NCI-H1417 treated with DMSO at 0.1 percent for 48 hours (cell line): ENCODE measurements at places on chromosomes 16 and 17.

DNA sequence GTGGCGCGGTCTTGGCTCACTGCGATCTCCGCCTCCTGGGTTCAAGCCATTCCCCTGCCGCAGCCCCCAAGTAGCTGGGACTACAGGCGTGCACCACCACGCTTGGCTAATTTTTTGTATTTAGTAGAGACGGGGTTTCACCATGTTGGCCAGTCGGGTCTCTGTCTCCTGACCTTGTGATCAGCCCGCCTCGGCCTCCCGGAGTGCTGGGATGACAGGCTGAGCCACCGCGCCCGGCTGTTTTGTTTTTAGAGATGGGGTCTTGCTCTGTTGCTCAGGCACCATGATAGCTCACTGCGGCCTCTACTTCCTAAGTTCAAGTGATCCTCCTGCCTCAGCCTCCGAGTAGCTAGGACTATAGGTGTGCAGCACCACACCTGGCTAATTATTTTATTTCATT lies 27.2 kb downstream of the ZNF750 start:
- no peak for DNase-seq

DNA sequence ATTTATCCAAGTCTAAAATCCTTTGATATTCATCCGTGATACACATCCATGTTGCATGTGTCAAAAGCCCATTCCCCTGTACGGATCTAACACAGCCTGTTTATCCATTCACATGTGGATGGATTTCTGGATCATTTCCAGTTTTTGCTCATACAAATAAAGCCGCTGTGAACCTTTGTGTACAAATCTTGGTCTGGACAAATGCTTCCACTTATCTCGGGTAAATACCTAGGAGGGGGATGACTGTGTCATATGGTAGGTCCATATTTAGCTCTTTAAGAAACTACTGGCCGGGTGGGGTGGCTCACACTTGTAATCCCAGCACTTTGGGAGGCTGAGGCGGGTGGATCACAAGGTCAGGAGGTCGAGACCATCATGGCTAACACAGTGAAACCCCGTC lies 6.3 kb upstream of the TBCD start:
- DNase-seq: no peak

- no peak for DNase-seq
Observed at GRCh38 chr16:89167425-89167941, 4.1 kb upstream of the CDH15 start.

- DNase-seq: no peak
Observed at GRCh38 chr16:66097751-66098150, 268.7 kb upstream of the CDH5 start.

- no peak for DNase-seq
Observed at GRCh38 chr17:21351366-21352065, 24.6 kb upstream of the KCNJ12 start.

DNA sequence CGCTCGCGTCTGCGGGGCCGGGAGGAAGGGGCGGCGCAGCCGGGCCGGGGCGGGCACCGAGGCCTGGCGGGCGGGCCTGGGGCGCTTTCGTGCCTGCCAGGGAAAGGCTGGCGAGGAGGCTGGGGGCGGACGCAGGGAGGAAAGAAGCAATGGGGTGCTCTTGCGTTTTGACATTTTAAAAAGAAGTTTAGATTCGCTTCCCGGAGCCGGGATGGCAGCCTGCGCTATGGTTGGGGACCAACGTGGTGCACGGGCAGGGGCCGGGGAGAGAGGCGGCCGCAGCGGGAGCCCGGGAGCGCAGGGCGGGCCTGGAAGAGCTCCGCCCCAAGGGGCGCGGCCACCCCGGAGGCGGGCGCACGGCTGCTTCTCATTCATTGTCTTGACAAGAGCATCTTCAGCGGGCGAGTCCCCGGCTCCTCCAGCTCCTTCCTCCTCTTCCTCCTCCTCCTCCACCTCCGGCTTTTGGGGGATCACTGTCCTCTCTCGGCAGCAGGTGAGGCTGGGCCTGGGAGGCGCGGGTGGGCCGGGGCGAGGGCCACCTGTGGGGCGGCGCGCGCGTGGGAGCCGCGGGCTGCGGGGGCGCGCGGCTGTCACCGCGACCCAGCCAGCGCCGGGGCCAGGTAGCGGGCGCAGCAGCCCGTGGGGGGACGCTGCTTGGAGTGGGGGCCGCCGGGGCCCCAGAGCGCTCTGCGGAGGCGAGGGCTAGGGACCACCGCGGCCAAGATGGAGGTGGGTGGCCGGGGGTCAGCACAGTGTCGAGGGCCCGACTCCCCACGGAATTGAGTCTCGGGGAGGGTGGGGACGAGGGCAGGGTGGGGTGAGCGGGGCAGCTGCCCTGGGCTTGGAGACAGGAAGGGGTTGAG lies at the start of gene CORO1A:
TSS of gene CORO1A (plus strand) at position 370 of the 863 bp plus-strand sequence. CDS start 1,608 bp downstream, outside the sequence.
- no peak for DNase-seq

- no peak for DNase-seq
Observed at GRCh38 chr17:36913132-36913531, 24.1 kb upstream of the LHX1 start.

GRCh38 chr17:47987240-47987835 lies 16.4 kb downstream of the CDK5RAP3 start:
- DNase-seq: peak; percentile 73

DNA sequence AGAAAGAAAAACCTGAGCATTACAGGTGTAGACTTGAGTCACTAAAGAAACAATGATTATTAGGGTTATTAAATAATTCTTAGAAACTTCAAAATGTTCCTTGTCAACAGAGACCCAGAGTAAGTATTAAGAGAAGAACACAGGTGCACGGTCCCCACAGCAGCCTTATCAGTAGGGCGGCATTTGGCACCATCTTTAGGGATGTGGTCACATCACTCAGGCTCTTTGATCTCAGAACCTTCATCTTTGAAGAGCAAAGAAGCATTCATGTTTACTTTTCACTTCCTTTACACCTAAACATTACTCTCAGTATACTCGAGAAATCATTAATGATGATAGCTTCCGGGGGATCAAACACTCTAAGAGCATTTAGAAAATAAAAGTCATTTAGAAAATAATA lies 928.7 kb downstream of the KCNJ2 start:
- DNase-seq: no peak

DNA sequence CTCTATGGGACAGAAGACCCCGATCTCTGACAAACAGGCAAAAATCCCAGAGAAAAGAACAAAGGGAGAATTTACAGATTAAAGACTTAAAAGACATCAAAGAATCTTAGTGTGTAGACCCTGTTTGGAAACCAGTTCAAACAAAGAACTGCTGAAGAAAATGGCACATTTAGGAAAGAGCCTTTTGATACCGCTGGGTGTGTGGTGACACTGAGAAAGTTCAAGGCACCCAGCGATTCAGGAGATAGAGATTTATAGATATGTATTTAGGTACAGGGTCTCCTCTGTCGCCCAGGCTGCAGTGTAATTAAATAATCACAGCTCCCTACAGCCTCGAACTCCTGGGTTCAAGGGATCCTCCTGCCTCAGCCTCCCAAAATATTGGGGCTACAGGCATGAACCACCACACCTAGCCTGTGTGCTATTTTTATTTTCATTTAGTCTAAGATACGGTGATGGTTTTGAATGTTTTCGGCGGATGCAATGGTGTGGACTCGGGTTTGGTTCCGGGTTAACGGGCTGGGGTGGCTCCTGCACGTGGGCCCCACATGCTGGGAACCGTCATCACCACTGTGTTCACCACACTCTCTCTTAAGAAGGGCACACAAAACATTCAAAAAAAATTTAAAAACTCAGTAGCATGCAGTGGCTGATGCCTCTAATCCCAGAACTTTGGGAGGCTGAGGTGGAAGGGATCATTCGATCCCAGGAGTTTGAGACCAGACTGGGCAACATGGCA lies 114.0 kb downstream of the ZNF778 start:
- no peak for DNase-seq

- DNase-seq: no peak
Observed at GRCh38 chr17:5034651-5035050, 575 bp downstream of the SLC52A1 start.

- no peak for DNase-seq
Observed at GRCh38 chr16:3356118-3356517, 429 bp downstream of the OR2C1 start.

DNA sequence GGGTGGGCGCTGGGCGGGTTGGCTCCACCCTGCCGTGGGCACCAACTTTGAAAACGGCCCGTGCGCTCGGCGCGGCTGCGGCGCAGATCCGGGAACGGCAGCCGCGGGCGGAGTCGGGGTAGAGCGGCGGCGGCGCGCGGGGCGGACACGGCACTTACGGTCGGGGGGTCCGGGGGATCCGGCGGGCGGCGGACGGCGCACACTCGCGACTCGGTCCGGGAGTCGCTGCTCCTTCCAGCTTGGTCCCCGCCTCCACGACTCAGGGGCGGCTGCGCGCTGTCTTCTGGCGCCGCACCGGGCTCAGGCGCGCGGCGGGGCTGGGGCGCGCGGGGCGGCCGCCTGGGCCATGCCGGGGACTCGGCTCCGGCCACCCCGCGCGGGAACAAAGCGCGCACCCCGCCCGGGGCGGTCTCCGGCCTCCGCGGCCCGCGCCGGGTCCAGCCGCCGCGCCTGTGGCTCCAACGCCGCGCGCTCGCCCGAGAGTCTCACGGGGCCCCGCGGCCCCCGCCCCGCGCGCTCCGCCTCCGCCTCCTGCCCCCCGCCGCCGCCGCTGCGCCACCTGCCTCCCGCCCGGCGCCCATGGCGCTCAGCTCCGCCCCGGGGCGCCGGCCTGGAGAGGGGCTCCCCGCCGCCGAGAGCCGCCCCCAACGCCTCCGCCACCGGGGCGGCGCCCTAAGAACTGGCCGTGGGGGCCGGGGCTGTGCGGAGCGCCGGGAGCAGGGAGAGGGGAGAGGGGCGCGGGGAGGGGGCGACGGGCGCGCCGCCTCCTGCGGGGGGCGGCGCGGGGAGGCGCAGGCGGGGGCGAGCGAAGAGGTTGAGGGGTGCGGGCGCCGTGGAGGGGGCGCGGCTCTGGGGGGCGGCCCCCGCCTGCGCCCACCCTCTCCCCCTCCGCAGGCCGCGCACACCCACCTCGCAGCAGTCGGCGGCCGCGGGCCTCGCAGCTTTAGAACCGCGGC lies 35.9 kb downstream of the CBFA2T3 start:
- DNase-seq: no peak
